ENCODE measurements at places on chromosomes 2 and 18.

- no peak for DNase-seq
Measured at GRCh38 chr2:106065983-106066820, 127.9 kb downstream of the UXS1 start.

DNA sequence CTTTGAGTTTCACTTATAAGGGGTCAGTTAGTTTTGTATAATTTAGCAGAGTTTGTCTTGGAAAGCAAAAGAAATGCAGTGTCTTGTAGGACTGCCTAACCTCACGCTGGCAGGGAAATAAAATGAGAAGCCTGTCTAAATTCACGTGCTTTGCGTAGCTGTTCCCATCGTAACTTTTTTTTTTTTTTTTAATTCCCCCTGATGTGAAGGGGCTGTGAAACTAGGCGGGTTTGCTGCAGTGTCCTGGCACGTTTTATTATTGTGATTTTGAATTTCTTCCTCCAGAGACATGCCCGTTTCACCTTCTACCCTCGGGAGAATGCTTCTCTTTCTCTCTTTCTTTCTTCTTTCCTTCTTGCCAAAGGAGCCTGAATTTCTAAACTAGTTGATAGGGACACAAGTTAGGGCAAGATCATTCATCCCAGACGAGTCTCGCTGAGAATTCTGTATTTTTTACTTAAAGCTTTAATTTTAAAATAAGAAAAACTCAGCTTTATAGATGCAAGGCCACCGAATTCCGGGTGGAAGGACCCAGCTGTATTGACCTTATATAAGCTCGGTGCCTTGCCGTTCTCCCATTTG is 2.3 kb downstream of the MEIS1 start:
- peak; percentile 35 for DNase-seq

DNA sequence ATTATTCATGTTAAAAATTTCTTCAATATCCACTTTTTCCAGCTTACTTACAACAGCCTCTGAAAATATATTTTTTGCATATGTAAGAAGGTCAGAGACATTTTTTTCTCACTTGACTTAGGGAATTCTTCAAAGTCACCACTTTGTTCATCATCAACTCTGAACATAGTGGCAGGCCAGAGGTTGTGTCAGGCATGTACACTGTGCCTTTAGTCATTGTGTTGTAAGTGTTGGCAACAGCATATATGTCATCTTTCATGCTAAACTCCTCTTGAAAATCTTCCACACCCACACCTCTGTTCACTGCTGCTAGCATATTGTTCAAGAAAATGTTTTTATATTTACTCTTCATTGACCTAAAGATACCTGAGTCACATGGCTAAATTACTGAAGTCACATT is 52.2 kb upstream of the ACVR1 start:
- no peak for DNase-seq

GRCh38 chr2:165803123-165803760 is 9.2 kb upstream of the GALNT3 start:
- DNase-seq, result no peak

DNA sequence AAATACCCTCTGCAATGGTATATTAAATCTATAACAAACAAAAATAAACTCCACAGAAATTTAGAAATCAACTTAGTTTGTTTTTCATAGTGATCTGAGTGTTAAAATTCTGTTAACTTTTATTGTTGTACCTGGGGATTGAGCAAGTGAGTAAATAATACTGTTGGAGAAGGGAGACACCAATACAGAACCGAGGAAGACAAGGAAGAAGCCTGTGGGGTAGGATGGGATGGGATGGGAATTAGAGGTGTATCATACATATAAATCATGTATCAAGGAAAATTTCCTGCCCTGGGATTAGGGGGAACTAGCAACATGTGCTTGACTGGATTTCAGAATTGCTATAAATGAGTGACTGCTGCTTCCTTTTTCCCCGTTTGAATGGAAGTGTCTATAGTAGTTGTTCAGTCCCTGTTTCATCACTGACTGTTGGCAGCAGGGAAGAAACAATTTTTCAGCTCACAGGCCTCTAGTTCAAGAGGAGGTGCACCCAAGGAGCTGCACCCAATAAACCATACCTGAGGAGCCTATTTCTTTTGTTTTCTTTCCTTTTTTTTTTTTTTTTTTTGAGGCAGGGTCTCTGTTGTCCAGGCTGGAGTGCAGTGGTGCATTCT is 53.1 kb downstream of the SP110 start:
- no peak for DNase-seq

- DNase-seq, result peak; percentile 17
Measured at GRCh38 chr18:27750014-27750413, 426.9 kb downstream of the CDH2 start.

GRCh38 chr2:176729706-176730569 is 460.7 kb downstream of the MTX2 start:
- DNase-seq, result no peak

- peak; percentile 71 for DNase-seq
Measured at GRCh38 chr18:28115149-28115550, 61.8 kb downstream of the CDH2 start.

GRCh38 chr18:44805176-44805575 is 124.5 kb downstream of the SETBP1 start:
- DNase-seq, result no peak

- DNase-seq, result no peak
Measured at GRCh38 chr18:12015416-12016062, 34.2 kb downstream of the IMPA2 start.

- DNase-seq, result no peak
Measured at GRCh38 chr2:204503869-204504268, 41.4 kb upstream of the PARD3B start.

All from HCEC 1CT (cell line).